Activated T-cell treated with anti-CD3 and anti-CD28 coated beads, Interleukin-2, amount 50 U/mL, for 48 hours (primary cell): ENCODE measurements at places on chromosomes 2 and 18.

DNA sequence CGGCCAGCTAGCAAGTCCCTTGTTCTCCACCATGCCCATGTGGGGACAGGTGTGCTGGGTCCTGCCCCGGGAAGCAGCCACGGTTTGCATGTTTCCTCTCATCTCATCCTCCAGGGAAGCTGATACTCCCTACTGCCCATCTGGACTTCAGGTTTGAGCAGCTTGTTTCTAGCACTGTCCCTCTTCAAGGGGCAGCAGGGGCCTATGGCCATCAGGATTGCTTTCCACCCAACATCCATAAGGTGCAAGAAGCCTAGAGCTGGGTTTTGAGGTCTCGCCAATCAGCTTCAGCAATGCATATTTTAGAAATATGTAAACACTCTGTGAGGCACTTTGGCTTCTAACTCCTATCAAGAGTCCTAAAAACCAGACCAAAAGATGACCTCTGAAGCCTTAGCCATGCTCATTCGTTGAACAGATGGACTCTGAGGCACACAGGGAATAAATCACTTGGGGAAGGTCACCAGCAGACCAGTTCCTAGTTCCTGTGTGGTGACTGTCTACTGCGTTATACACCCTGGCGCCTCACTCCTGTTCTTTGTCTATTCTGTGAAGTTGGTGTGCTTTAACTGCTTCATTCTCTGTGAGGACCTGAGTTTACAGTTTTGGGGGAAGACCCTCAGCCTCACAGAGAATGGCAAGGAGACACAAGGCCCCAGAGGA, 192.6 kb upstream of the TWIST2 start:
- DNase-seq, result no peak

DNA sequence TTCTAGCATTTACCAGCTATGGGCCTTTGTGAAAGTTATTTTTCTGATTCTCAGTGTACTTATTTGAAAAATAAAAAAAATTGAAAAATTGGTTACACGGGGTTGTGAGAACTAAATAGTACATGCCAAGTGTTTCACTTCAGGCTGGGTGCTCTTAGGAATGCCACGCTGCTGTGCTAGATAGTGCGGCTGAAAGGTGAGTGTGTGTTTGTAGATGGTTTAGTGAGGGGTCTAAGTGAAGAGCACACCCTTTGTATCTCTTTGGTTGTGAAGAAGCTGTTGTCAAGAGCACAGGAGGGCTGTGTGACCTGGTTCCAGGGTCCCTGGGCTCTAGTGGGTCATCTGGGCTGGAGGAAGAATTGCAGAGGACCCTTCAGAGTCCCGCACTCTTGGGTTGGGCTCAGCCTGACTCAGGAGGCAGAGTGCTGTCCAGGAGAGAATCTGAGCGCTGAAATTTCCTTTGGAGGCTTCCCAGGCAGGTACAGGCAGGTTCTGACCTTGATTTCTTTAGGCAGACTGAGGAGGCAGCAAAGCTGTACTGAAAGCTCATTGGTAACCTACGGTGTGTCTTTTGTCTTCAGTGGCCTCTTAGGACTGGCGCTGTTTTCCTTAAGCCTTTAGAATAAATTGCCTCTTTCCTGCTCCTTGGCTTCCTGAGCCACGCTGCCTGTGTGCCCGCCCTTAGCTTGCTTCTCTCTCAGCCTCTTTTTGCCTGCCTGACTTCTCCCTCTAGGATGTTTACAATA, 44.4 kb downstream of the MAP4K4 start:
- DNase-seq, result no peak

DNA sequence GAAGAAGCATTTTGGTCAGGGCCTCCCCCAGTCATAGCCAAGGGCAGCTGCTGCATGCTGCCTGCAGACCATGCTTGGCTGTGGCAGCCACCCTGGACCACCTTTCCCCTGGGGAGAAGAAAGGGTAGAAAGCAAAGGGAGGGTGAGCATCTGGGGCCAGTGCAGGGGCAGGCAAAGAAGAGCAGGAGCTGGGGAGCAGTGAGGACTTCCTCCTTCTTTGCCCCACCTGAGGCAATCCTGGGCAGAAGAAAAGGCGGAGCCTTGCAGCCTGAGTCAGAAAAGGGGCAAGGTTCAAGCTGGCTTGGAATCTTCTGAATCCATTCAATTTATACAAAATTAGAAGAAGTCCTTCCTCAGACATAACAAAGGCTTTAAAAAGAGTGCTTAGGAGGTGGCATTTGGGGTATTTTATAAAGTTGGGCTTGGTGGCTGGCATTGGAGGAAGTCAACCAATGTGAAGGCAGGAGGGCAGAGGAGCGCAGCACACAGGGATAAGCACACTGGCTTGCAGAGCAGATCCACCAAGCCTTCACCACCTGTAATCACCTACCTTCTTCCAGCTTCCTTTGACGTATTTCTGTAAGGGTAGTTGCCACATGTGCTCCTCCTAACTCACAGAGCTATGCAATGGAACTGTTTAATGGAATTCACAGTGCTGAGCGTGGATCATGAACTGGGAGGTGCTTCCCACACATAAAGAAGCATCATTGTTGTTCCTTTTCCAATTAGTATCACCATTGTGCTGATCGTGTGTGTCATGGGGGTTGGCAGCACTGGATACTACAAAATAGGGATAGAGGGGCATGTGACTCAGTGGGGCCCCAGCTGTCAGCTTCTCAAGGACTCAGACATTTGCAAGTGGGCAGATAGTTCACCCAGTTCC, 154.4 kb upstream of the EPAS1 start:
- DNase-seq, result no peak

DNA sequence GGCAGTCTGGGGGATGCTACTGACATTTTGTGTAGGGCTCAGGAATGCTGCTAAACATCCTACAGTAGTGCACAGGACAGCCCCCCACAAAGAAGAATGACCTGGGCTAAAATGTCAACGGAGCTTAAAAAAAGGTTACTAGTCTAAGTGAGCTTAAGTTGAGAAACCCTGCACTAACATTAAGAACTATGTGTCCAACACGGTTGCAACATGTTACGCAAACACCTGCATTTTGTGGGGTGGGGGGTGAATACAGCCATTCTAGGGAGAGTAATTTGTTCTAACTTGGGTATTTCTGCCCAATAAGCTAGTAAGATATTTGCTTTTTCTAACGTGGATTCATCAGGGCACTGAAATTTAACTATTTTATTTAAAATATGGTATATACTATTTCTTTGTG, 57.9 kb downstream of the SLC8A1 start:
- DNase-seq, result no peak

DNA sequence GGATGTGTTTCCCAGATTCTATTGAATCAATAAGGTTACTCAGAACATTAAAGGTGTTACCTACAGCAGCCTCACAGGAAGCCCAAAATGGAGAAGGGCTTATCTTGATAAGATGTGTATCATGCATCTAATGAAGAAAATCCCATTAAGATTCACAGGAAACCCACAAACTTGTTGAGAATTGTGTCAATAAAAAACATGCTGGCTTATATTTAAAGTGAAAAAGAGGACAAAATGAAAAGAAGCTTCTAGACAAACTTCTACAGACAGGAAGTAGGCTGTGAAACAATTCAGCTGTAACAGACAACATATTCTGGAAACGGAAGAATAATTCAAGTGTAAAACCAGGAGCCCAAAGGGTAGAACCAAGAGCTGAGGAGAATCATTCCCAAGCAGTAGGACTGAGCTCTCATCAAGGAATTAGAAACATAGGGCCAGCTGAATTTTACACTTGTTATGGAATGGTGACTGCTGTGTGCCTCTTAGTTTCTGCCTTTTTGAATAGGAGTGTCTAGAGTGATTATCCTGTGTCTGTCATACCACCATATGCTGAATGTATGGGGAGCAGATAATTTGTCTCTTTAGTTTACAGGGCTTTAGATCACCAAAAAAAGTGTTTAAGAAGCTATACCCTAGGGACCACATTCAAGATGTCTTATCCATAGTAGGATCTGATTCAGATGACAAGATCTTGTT, 9.6 kb downstream of the IMMT start:
- DNase-seq, result no peak
